ENCODE measurements at places on chromosomes 4 and X. TPM values are rescaled to one million over a fixed set of nuclear protein-coding genes. Genes with fewer than 3 reads are reported as not detected.

- DNase-seq: peak; percentile 37
These were observed 14.1 kb downstream of the ZNF157 start for GRCh38 chrX:47384502-47384901.

DNA sequence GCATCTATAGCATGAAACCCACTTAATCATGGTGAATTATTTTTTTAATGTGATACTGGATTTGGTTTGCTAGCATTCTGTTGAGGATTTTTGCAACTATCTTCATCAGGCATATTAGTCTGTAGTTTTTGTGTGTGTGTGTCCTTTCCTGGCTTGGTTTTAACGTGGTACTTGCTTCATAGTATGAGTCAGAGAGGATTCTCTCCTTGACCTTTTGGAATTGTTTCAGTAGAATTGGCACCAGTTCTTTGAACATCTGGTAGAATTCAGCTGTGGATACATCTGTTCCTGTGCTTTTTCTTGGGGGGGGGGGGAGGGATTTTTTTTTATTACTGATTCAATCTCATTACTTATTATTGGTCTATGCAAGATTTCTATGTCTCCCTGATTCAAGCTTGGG, 232.0 kb upstream of the KLF8 start:
- DNase-seq: no peak

DNA sequence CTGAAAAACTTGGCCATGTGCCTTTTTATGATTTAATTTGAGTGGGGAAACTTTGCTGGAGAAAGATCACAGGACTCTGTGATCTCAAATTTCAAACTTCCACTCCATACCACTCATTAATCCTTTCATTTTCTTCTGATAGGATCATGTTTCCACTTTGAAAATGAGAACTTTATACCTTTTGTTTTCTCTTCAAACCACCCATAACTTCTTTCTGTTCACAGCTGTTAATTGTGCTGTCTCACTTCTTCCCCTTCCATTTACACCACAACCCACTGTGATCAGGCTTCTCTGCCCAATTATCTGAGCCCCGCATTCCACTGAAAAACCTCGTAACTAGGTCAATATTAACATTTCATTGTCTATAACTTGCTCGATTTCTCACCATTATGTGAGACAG, 47.0 kb upstream of the ARSJ start:
- no peak for DNase-seq

DNA sequence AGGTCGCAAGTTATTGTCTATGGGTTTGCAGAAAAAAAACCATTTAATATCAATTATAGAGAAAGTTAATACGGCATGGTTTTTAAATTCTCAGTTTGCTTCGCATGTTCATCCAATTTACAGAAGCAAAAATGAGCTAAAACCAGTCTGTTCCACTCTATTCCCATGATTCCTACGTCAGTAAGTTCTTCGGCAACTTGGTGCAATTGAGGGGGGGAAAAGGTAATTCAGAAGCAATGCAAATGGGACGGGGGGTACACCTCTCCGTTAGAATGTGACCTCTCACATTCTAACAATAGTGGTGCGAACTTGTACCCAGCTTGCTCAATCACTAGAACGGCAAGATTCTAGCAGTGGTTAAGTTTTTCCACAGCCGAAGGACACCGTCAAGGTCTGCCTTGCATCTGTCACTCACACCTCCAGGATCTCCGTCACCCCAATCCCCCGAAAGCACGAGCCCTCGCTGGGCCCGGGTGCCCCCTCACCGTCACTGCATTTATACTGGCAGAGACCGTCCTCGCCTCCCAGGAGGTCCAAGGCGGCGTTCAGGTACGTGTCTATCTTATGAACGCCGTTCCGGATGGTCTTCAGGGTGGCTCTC, 653 bp downstream of the PLA2G12A start:
- DNase-seq: no peak

DNA sequence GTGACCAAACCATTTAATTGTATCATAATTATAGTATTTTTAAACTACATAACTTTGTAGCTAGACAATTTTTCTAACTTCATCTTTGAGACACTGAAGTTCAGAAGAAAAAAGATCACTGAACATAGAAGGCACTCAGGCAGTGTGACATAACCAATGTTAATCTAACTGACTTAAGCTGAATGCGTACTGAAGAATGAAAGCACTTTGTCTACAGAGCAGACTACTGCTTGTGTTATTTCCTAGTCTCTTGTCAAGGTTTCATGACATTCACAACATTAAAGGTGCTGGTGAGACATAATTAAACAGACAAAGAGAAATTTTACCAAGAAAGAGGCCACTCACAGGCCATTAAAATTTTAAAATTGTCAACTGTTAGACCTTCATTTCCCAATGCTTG, 13.5 kb downstream of the AMMECR1 start:
- no peak for DNase-seq

DNA sequence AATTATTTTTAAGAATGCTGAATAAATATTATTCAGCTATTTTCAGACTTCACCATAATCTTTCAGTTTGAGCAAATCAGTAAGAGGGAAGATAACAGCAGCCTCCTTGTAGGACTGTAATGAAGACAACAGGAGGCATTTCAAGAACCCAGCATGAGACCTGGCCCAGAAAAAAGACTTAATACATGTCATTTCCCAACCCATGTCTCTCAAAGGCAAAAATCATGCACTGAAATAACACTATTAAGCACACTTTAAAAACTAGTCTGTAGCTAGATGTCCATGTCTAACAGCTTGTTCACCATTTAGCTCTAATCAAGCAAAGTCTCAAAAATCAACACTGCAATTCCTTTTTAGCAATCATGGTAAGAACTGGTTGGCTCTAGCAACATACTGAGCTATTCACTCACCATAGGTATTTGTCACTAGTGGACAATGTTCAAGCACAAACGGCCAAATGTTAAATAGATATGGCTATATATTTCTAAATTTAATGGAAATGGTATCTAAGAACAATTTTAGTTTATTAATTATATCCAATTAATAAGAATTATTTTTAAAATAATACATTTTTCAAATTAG, 109.9 kb downstream of the WDFY3 start:
- DNase-seq: no peak

GRCh38 chrX:10157543-10157942, 768 bp downstream of the CLCN4 start:
- no peak for DNase-seq

DNA sequence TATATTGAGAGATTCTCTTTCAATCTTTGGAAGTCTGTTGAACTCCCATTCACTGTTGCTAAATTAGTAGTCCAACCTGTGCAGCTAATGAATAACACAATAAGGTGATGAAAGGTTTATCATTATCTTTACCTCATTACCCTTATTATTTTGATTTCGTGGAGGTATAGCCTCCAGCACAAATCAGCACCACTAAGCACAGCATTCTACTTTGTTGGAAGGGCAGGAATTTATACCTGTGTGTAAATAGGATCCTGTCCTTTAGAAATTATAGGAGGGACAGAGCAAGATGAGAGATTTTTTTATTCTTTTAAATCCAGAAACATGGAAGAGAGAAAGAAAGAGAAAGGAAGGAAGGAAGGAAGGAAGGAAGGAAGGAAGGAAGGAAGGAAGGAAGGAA, 454.1 kb downstream of the PDGFC start:
- DNase-seq: no peak

- DNase-seq: no peak
These were observed 41.2 kb upstream of the TBC1D14 start for GRCh38 chr4:6868386-6868785.

GRCh38 chr4:52015366-52015765, 4.8 kb downstream of the LRRC66 start:
- DNase-seq: no peak

GRCh38 chr4:108926781-108927180, 163.9 kb upstream of the ETNPPL start:
- DNase-seq: no peak

DNA sequence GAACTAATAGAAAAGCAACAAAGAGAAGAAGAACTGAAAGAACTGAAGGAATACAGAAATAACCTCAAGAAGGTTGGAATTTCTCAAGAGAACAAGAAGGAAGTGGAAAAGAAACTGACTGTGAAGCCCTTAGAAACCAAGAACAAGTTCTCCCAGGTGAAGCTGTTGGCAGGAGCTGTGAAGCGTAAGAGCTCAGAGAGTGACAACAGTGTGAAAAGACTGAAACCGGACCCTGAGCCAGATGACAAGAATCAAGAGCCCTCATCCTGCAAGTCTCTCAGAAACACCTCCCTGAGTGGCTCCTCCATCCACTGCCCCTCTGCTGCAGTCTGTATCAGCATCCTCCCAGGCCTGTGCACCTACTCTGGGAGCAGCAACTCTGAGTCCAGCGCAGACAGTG, 8.4 kb upstream of the FHDC1 start:
- DNase-seq: no peak

DNA sequence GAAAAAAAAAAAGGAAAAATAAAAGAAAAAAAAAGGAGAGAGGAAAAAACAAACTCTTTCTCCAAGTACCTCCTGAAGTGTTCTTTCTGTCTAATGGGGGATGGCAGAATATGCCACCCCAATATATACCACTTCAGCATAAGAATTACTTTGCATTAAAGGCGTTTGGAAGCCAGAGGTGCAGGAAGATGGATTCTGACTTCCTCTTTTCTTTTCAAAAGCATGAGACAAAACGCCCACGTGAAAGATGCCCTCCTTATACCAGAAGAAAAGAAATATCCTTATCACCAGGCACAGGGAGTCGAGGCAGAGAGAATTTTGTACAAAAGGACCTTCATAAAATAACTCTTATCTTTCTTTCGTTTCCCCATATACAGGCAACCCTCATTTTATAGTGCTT, 40.9 kb downstream of the COX18 start:
- no peak for DNase-seq

DNA sequence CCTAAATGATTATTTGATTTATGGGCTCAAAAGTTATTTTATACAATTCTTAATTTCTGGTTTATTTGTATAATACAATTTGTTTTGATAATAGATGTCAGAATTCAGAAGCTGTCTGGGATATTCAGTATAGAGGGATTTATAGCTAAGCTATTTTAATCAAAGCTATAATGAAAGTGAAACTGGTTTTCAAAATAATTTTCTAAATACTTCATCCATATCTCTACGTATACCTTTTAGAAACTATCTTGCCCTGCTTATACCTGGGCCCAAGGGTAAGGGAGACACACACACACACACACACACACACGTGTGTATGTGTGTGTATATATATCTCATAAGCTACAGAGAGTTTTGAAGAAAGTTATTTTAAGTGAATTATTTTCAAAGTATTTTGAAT, 2.9 kb downstream of the TMEM131L start:
- DNase-seq: no peak

DNA sequence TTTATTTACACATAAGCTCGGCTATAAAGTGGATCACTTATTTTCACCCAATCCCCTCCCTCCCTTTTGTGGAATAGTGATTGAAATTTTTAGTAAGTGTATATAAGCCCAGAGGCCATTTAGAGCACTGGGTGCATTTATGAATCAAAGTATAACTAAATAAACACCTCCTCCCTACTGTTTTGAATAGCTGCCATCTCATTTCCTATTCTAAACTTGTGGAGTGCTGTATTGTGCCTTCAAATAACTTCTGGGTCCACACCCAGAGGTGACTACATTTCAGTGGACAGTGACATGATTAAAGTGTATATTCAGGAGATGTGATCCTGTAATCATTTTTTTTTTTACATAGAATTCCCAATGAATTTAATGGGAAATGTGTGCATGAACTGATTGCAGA, 104.9 kb downstream of the TEX13C start:
- no peak for DNase-seq

DNA sequence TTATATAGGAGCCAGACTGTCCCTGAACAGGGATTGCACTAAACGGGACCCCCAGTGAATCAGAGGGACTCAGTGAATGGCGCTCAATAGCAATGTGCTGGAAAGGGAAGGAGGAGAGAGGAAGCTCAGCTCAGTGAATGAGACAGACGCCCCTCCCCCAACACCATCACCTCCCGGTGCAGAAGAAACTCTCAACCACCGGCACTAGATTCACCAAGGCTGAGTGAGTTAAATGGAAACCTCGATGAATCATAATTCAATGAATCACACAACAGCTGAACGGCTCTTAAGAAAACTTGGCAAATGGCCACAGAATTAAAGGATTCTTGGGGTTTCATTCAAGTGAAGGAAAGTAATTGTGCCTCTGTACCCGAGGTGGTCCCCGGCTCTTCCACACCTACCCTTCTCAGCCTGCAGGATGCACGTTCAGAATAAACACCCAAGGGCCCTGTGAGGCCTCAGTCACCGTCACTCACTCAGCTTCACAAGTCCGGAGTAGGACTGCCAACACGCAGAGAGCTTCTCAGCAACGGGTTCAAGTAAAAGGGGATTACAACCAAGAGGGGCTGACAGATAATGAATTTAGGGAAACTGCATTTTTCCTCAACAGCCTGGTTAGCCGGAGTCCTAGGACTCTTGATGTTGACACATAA, 29.3 kb downstream of the CRMP1 start:
- DNase-seq: peak; percentile 82

GRCh38 chr4:87423317-87424098, 1.1 kb downstream of the NUDT9 start:
- no peak for DNase-seq

DNA sequence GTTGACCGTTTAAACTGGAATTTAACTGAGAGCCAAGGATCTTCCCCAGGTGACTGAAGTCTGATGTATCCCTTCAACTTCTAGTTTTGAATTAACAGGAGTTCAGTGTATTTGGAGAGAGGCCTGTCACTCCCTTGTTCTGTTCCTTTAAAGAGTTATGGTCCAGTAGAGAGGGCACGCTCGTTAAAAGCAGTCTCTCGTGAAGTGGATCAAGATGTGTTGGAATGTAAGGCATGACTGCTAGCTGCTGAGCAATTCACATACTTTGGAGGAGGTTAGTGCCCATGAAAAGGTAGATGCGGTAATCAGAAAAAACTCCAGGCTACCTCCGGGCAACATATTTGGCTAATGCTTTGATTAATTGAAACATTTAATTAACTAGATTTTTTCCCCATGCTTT, 65.7 kb downstream of the SHROOM2 start:
- DNase-seq: no peak

- DNase-seq: no peak
These were observed 964.7 kb downstream of the RAB28 start for GRCh38 chr4:12519426-12519825.

DNA sequence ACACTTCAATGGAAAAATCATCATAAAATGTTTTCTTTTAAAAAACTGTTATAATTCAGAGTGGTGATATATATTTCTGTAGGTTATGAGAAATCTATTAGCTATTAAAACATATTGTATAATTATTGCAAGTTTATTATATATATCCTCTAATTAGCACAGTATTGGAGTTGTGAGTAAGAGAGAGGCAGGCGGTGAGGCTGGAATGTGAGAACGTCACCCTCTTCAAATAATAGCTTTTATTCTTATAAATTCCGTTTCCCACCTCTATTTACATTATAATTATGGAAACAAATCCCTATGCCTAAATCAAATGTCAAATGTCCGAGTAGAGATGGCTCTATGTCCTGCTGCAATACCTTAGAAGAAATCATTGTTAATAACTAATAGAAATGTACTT, 292.9 kb downstream of the ADGRL3 start:
- DNase-seq: no peak

- no peak for DNase-seq
These were observed 97.8 kb downstream of the WFS1 start for GRCh38 chr4:6367371-6367851.

- peak; percentile 48 for DNase-seq
These were observed 5.5 kb downstream of the CAMK2D start for GRCh38 chr4:113756005-113756410.

The PCDH19 gene
- total RNA-seq: 0.09 TPM

The RBM47 gene
- 1.0 TPM for total RNA-seq

The SLC49A3 gene
- 0.62 TPM for total RNA-seq

The MAGEA1 gene
- total RNA-seq: not detected

The XAGE2 gene
- total RNA-seq: not detected

The PPP4R3C gene
- not detected for total RNA-seq

All from HFFc6 (cell line).